ENCODE measurements at places on chromosomes 11 and 22. TPM values are rescaled to one million over a fixed set of nuclear protein-coding genes. Genes with fewer than 3 reads are reported as not detected.

GRCh38 chr11:116059919-116060318 is 555.7 kb upstream of the CADM1 start:
- DNase-seq = no peak

DNA sequence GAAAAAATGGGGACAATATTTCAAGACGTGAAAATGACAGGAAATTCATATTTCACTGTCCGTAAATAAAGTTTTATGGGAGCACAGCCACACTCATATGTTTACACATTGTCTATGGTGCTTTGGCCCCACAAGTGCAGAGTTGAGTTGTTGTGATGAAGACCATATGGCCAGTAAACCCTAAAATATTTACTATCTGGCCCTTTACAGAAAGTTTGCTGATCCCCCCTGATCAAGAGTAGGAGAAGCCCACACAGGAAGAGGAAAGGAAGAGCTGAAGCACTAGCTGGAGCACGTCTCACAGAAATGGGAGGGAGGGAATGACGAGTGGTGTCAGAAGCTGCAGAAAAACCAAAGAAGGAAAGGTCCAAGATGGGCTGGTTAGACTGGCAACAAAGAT is 78.8 kb downstream of the TNRC6B start:
- DNase-seq = no peak

- no peak for DNase-seq
Observed at GRCh38 chr11:14101388-14101787, 138.9 kb downstream of the SPON1 start.

The BATF2 gene
- total RNA-seq = not detected

- DNase-seq = no peak
Observed at GRCh38 chr11:47394050-47394321, 14.4 kb upstream of the SLC39A13 start.

The LINC01488 gene
- not detected for total RNA-seq

GRCh38 chr22:45783021-45783420 is 111.4 kb downstream of the ATXN10 start:
- no peak for DNase-seq

- DNase-seq = no peak
Observed at GRCh38 chr11:134417871-134418840, 6.1 kb upstream of the B3GAT1 start.

DNA sequence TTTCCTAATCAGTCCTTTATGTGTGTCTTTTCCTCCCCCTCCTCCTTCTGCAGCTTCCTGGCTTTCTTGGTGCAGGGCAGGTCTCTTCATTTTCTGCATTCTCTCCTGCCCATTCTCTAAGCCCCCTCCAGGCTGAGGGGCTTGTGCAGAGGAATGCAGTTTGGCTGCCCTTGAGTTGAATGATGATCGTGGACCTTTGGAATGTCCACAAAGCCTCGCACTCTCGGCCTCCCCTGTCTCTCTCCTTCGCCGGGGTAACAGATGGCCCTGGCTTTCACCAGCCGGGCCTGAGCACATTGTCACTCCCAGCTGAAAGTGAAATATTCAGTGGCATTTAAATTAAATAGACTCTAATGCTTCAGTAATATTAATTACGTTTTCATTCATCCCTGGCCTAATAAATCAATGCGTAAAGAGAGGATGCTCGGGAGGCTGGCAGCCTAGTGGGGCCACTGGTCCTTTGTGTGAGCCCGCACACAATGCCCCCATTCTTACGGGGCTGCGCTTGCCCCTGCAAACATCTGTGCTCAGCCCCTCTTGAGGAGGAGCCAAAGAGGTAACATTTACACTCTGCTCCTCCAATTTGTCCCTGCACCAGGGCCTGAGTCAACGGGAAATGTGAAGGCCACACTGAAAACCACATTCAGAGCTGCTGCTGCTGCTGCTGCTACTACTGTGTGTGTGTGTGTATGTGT is 64.9 kb upstream of the PAX6 start:
- DNase-seq = no peak

The CDKN1C gene
- 34.5 TPM for total RNA-seq

GRCh38 chr11:34614344-34615104 is 6.4 kb upstream of the EHF start:
- DNase-seq = no peak

The PRODH gene
- 0.94 TPM for total RNA-seq

DNA sequence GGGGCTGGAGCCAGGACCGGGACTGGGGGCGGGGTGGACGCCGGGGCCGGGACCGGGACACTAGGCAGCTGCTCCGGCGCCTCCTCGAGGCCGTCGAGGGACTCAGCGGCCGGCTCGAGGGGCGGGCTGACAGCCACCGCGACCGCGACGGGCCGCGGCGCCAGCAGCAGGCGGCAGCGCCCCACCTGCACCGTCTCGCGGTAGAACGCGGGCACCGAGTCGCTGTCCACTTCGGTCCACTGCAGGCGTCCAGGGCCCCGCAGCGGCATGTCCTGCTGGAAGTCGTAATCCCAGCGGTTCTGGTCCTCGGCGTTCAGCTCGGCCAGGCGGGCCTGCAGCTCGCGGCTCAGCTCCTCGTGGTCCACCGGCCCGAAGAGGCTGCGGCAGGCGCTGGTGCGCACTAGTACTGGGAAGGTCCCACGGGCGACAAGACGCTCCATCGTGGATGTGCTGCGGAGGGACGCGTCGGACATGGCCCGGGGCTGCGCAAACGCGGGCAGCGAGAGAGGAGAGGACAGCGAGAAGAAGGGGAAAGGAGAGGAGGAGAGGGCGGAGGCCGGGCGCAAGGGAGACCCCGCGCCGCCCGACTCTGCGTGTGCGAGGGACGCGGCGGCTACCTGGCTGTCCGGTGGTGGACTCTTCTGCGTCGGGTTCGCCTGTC is 428 bp downstream of the CDKN1C start:
- no peak for DNase-seq

The CYP2D6 gene
- 1.7 TPM for total RNA-seq

GRCh38 chr22:44582016-44582415 is 84.0 kb upstream of the RTL6 start:
- DNase-seq = no peak

DNA sequence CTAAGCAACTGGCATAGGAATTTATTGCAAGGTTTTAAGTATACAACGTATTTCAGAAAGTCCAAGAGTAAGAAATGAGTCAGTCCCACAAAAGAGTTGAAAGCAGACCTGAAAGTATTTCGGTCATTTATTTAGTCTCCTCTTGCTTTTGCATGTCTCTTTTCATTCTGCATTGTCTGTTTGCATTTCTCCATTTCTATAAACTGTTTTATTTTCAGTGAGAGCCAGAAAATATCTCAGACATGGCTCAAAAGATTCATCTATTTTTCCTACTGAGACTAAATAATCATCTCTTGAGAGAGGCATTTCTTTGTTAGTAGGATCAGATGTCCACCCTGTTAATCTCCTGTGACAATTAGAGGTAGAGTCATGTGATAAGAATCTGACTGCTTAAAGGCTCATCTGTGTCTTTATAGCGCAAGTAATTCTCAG is 219.1 kb upstream of the CCDC179 start:
- no peak for DNase-seq

DNA sequence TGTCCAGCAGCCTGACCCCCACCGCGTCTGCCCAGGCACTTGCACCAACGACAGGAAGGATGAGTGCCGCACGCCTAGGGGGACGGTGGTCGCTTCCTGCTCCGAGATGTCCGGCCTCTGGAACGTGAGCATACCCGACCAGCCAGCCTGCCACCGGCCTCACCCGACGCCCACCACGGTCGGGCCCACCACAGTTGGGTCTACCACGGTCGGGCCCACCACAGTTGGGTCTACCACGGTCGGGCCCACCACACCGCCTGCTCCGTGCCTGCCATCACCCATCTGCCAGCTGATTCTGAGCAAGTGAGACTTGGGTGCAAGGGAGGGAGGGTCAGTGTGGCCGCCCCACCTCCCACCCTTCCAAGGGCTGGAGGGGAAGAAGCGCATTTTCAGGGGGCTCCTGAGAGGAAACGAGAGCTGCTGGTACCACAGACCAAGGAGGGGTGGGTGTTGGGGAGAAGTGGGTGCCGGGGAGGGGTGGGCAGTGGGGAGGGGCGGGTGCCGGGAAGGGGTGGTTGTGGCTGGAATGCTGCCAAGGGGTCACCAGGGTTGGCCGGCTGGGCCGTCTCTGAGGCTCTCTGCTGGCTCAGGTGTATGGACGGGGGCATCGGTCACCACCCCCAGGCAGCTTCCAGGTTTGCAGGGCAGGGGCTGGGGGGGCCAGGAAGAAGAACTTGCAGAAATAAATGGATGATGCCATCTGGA is 27.7 kb upstream of the MUC5B start:
- DNase-seq = no peak

GRCh38 chr11:120613264-120614226 is 102.0 kb downstream of the GRIK4 start:
- DNase-seq = no peak

The RTN4R gene
- total RNA-seq = 9.5 TPM

The LRRN4CL gene
- total RNA-seq = 0.16 TPM

DNA sequence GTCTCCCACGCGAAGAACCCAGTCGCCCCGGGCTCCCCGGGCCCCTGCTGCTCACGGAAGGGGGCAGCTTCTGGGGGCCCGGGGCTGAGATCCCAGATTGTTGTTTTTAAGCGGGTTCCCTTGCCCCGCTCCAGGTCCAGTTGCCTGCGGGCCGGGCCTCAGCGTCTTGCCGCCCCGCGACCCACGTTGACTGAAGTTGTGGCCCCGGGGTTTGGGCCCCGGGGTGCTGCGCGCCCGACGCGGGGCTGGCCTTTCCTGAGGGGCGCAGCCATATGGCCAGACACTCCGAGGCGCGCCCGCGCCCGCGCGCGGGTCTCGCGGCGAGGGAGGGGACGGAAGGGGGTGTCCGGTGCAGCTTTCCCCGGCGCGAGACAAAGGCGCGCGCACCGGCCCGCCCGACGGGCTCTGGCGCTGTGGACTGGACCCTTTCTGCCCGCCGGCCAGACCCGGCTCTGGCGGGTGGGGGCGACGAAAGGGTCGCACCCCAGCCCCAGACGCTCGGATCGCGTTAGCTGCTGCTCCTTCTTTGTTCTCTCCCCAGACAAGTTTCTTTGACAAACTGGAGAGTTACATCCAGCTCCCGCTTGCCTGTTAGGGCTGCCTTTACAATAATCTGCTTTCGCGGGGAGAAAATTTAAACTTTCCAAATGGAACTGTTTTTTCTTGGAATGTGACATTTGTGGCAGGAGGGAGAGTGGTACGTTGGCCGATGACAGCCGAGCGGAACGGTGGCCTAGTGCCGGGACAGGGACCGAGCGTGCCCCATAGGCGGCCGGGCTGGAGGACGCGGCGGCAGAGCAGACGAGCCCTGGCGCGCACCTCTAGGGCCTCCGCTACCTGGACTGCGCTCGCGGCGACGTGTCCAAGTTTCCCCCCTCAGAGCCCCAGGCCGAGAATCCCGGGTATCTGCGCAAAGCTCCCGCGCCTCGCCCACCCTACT is 716 bp downstream of the AMOTL1 start:
- DNase-seq = no peak

DNA sequence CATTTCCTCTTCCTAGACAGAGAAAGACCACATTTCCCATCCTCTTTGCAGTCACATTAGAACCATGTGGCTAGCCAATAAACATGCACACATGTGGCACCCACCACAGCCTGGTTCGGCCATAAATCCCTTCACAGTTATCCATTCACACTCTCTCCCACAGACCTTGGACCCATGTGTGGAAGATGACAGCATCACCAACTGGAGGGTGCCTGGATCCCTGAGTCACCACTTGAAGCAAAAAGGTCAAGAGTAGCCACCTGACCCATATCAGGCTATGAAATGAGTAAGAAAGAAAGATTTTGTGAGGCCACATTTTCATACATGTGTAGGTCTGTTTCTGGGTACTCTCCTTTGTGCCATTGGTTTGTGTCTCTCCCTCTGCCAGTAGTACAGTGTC is 9.0 kb upstream of the TMEM121B start:
- DNase-seq = no peak

The SCGB2A2 gene
- total RNA-seq = not detected

Data from occipital lobe (tissue), 3 donors.